Stimulated activated CD8-positive, alpha-beta memory T cell treated with anti-CD3 and anti-CD28 coated beads, Interleukin-2, amount 100 ng/mL, for 48 hours (primary cell): ENCODE measurements at places on chromosomes 16 and 17.

GRCh38 chr17:74981979-74982662, 5.3 kb upstream of the CDR2L start:
- peak; percentile 69 for DNase-seq

GRCh38 chr16:8946544-8946943, 17.2 kb downstream of the USP7 start:
- no peak for DNase-seq

GRCh38 chr17:75704963-75705875, 16.0 kb upstream of the ITGB4 start:
- DNase-seq: no peak

- DNase-seq: no peak
These were observed 108.2 kb upstream of the IRX5 start for GRCh38 chr16:54822492-54822891.

DNA sequence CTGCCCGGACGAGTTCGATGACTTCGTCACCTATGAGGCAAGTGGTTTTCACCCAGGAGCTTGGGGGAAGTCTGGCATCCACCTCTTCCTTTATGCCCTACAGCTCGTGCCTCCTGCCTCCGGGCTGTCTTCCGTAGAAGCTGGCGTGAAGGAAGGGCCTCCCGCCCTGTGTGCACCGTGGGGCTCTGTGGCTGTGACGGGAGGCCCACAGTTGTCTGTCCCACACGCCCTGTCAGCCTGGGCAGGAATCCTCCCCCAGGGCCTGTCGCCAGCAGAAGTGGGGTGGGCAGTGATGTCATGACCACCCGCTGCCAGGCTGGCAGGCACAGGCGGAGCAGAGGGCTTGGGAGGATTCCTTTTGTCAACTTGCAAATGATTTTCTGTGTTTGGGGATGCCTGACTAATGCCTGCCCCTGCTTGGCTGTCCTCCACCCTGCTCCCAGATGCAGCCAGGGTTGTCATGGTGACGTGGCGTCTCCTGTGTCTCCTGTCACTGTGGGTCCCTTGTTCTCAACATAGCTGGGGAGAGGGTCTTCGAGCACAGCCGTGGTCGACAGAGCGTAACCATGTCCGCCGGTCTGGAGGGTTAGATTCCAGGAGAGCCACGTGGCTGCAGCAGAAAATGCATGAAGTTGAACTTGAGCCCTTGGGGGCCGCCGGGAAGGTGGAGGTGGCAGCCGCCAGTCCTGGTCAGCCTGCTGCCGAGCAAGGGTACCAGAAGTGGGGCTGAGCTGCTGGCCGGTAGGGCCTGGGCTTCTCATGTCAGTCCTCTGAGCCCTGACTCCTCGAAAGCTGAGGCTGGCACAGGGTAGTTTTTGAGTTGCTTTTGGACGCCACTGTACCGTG, 46.1 kb downstream of the RAB11FIP3 start:
- no peak for DNase-seq

DNA sequence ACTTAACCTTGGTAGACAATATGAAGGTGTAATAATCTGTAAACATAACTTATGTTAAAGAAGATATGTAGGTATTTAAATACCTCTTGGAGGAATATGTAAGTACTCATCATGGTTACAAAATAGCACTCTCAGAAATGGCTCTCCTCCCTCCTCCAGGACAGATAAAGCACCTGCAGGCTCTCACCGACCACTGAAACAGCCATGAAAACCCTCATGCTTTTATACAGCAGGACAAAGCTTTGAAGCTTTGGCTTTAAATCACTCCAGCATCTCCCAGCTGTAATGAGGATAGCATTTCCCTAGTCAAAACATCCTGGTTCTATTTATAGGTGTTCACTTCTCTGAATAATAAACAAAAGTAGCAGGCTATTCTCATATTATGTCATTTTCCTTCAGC, 69.1 kb upstream of the PMFBP1 start:
- no peak for DNase-seq

DNA sequence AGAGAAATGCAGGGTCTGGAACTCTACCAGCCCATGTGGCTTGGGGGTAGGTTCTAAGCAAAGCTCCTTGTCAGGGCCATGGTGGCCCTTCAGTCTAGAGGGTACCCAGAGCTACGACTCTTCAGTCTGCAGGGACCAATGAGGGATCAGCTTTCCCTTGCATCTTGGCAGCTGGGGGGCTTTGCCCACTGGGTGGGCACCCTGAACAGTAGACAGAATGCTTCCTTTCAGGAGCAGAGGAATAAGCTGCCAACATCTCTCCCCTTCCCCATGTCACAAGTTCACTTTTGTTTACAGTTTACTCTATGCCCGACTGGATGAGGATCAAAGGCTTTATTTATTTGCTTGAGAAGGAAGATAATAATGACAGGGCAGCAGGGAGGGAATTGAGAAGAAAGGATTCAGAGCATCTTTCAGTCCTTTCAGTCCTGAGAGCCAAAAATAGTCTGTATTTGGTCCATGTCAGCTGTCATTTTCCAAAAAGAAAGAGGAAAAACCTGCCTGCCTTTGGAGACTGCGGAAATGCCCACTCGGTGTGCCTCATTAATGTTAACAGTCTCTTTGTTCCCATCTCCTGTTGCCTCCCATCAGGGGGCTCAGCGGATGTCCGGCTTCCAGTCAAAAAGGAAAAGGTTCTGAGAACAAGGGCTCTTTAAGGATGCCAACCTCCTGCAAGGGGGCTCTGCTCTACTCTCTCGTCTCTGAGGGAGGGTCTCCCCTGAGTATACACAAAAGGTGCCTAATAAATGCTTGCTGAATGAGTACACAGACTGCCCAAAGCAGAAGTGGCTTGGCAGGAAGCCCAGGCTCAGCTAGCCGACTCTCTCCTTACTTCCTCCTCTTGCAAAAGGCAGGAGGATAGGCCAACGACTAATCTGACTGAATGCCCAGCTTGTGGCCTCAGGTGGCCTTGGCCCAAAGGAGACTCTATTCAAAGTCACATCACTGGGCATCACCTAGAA, 17.1 kb downstream of the TRAF4 start:
- DNase-seq: no peak

GRCh38 chr17:29326023-29326813, 32.3 kb upstream of the NUFIP2 start:
- DNase-seq: no peak

GRCh38 chr16:19563377-19563776, 7.9 kb downstream of the VPS35L start:
- no peak for DNase-seq

- DNase-seq: no peak
These were observed 98.3 kb downstream of the ZNF423 start for GRCh38 chr16:49757559-49758069.

DNA sequence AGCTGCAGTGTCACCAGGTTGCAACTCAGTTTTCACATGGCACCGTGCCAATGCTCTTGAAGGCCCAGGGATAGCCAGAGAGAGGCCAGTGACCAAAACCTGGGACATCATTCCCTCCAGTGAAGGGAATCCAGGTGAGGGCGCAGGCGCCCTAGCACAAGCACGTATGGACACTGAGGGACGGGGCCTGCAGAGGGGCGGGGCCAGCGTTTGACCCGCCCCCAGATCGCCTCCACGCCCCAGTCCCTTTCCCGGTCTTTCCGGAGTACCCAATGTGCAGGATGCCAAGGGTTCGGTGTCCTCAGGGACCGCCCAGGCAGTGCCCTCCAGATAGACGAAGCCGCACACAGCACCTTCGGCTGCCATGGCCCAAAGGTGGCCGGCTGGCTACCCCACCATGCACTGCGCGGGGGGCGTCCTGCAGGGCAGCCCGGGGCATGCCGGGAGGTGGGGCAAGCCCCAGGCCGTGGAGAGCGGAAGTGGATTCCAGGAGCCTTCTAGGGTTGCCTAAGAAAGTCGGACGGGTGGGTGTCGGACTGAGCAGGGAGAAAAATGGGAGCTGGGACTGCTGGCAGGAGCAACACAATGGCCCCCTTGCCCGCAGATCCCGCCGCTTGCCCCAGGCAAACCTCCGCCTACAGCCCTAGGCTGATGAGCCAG, 4.6 kb downstream of the SLC12A4 start:
- DNase-seq: no peak

- DNase-seq: no peak
These were observed 3.2 kb upstream of the GNG13 start for GRCh38 chr16:803754-804080.

DNA sequence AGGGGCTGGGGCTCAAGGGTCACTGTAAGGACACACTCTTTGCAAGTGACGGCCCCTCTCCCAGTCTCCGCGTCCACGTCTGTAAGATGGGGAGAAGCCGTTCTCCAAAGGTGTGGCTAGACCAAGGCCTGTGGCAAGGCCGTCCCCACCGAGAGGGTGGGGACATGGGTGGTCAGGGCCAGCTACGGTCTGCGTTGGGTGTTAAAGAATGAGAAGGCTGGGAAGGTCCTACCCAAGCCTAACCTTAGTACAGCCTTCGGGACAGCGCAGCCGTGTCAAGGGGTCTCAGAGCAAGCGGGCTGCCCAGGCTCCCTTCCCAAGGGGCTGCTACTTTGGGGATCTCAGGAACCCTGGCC, 1.9 kb downstream of the C1QTNF8 start:
- no peak for DNase-seq

DNA sequence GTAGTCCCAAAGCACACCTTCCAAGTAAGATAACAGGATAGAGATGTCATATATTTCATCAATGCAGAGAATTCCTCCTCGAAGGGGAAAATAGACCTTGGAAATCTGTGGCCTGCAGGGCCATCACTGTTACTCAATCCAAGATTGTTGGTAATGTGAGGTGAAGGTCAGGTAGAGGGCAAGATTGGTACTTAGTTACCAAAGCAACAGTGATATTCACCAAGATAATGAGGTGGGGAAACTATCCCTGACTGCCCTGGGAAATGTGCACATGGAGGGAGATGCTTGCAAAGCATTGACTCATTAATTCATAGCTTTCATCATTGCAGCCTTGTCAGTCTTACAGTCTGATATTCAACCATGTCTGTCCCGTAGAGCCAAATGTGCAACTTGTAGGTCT, 234.1 kb upstream of the MON1B start:
- DNase-seq: no peak

DNA sequence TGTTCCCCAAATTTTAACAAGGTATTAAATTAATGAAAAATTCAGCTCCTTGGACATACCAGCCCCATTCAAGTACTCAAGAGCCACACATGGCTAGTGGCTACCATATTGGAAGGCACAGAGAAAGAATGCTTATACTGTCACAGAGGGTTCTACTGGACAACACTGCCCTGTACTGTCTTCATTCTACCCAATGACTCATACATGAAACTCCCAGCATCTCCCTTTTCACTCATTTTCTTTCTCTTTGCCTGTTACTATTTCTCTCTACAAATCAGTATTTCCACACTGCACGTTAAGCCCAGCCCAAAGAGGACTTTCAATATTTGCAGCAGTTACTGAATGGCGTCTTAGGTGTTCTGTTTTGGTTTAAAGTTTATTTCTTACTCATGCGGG, 72.1 kb upstream of the RCVRN start:
- DNase-seq: no peak

DNA sequence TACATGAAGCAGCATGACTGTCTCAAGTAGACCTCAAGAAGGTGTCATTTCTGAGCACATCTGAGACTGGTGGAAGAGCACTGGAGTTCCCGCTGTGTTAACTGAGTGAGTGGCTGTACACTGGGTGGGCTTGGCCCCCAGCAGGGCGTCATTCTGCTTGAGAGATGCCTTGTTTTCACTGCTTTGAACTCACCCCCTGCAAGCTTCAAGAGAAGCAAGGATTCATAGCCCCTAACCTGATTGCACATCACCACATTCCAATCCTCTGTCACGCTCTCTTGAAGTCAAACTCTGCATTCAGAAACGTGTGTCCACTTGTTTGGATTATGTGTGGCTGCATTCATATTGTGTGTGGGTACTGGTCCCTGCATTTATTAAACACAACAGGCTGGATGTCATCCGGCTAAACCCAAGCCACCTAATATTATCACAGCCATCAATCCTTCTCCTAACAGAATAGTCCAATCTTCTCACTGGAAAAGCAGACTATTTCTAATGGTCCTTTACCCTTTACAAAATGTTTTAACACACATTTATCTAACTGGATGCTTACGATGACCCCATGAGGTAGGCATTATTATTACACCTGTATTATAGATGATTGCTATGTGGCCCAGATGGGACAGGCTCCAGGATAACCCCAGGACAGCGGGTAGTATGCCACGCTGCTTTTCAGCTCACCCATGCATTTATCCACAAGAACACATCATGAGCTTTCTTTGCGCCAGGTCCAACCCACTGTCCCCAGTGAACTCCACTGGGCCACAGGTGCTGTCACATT, 76.3 kb downstream of the USP31 start:
- DNase-seq: no peak

- no peak for DNase-seq
These were observed 42.4 kb upstream of the MMP2 start for GRCh38 chr16:55436587-55436986.

DNA sequence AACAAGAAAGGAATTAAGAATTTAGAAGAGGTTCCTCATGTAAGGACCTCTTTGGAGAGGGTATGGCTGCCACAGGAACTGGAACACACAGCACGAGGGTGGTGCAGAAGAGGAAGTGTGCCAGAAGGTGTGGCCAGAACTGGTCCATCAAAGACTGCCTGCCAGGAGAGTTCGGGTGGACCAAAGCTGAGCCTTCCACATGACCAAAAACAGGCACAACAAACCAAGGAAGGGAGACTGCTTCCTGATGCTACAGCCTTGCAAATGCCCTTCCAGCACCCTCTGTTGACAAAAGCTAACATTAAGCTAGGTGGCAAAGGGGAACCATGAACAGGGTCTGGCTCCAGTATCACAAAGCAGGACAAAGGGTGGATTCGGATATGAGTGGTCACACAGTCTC, 125.8 kb upstream of the TMEM97 start:
- DNase-seq: no peak

GRCh38 chr16:67782567-67783352, 23.6 kb downstream of the RANBP10 start:
- DNase-seq: no peak

DNA sequence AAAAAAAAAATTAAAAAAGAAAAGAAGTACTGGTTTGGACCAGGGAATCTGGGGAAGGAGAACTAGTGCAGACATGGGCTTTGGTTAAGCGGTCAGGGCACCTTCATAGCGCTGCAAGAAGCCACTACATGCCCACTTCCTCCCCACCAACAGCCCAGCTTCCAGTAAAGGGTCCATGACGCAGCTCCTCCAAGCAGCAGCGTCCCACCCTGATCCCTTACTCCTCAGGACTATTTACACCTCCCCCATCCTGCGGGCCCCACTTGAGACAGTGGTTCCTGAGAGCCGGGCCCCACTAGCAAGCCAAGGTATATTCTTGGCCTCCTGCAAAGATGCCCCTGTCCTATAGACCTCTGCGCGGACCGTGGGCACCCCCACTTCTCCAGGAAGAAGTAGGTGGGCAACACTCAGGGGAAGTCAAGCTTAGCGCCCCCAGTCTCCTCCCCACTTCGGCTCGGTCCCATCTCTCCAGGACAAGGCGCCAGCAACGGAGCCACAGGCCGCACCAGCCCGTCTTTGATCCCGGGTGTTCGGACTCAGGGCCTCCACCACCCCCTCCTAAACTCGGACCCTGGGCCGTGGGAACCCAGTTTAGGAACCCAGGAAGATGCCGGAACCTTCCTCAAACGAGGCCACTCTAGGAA, 913 bp upstream of the PRR14 start:
- no peak for DNase-seq
